Purkinje cell (primary cell): ENCODE measurements at places on chromosomes 5 and 9. TPM values are rescaled to one million over a fixed set of nuclear protein-coding genes. Genes with fewer than 3 reads are reported as not detected.

The INSYN2B gene
- 2.0 and 2.6 TPM in 2 replicates for polyA plus RNA-seq

The ESM1 gene
- not detected in 2 replicates for polyA plus RNA-seq

The APBB3 gene
- 15.8 and 19.0 TPM in 2 replicates for polyA plus RNA-seq

The HTR4 gene
- not detected in 2 replicates for polyA plus RNA-seq

The FOCAD gene
- polyA plus RNA-seq = 24.4 and 30.7 TPM in 2 replicates

The OR1J2 gene
- not detected in 2 replicates for polyA plus RNA-seq

The IFNA8 gene
- not detected in 2 replicates for polyA plus RNA-seq
